Activated T-helper 17 cell treated with anti-CD3 and anti-CD28 coated beads, Interleukin-2, amount 50 U/mL, for 72 hours (primary cell): ENCODE measurements at places on chromosomes 6 and 20.

DNA sequence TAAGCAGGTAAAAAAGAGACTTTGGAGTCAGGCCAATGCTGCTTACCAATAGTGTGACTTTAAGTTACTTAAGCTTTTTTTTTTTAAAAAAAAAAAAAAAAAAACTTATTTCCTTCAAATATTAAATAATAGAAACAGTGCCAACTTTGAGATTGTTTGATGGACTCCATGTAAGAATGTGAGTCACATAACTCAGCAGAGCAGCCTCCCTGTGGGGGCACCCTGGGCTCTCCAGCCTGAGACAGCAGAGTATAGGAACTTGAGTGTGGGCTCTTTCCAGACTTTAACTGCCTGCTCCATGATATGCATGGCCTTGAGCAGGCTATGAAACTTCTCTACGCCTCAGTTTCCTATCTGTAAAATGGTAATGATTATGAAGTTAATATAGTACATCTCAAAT lies 113.3 kb upstream of the SAMD5 start:
- no peak for ATAC-seq

DNA sequence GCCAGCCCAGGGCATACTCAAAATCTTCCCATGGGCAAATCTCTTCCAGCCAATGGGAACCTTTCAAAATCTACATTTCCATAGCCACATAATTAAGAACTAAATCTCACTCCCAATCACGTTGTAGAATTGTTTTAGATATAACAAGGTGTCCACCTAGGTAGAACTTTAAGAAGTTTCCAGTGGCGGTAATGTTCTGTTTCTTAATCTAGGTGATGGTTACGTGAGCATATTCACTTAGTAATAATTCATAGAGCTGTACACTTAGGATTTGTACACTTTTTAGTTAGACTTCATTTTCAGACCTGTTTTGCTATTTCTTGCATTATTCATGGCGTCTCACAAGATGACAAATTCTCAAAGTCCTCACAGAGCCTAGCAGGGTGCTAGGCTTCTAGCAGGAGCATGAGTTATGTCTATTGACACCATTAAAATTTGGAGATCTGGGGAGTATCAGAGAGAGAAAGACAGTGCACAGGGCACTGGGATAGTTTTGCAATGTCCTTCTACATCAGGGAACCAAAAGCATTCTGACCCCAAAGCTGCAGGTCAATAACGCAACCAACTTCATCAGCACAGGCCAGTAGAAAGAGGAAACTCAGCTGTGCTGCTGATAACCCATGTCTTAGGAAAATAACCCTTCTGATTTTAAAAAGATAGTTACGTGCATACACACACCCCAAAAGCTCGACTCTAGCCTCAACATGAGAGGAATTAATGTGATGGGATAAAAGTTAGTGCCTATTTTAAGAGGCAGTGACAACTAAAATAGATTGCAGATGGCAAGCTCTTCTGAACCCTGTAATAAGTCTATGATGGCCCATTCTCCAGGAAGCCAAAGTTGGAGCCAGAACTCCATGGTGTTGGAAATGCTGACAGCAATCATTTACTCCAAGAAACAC lies 518.1 kb upstream of the JARID2 start:
- no peak for ATAC-seq

GRCh38 chr6:95091823-95092436 lies 485.4 kb upstream of the MANEA start:
- peak; percentile 32 for ATAC-seq

DNA sequence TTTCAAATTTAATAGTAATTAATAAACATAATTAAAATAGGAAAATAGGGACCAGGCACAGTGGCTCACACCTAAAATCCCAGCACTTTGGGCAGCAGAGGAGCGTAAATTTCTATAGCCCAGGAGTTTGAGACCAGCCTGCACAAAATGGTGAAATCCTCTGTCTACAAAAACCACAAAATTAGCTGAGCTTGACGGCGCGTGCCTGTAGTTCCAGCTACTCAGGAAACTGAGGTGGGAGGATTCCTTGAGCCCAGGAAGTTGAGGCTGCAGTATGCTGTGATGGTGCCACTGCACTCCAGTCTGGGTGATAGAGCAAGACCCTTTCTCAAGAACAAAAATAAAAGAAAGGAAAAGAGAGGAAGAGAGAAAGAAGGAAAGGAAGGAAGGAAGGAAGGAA lies 1387.0 kb upstream of the ADGRB3 start:
- ATAC-seq = no peak

- no peak for ATAC-seq
Observed at GRCh38 chr20:60411813-60412212, 453.6 kb downstream of the CDH26 start.

- ATAC-seq = peak; percentile 89
Observed at GRCh38 chr20:51122931-51123658, 100.2 kb upstream of the KCNG1 start.

GRCh38 chr20:59017493-59018231 lies 1.6 kb upstream of the TUBB1 start:
- no peak for ATAC-seq

GRCh38 chr6:2266031-2266795 lies 20.8 kb upstream of the GMDS start:
- ATAC-seq = no peak
